NCI-H460 (cell line): ENCODE measurements at places on chromosomes 3 and 15.

DNA sequence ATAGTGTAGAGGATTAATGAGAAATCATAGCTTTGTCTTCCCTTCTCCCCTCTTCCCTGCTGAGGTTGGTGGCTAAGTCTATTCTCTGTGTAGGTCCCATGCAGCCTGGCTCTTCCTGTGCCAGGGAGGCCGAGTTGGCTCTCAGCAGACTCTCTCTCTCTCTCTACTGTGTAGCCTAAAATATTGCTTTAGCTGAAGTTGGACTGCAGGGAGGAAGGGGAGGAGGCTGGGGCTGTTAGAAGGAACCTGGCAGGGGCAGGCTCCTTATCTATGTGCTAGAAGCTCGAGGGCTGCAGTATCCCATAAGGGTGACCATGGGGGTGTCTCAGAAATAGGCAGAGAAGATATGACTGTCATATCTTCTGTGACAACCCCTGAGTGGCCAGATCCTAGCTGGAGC, 160.8 kb downstream of the EPHB1 start:
- no peak for DNase-seq

DNA sequence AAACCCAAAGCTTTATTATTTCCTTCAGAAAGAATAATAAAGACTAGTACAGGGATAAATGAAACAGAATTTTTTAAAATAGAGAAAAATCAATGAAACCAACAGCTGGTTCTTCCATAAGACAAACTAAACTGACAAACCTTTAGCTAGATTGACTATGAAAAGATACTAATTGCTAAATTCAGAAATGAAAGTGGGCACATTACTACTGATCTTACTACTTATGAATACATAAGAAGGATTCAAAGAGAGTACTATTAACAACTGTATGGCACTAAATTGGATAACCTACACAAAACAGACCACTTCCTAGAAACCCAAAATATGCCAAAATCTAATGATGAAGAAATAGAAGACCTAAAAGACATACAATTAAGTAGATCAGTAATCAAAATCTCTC, 278.2 kb downstream of the ISL2 start:
- DNase-seq, result no peak

- no peak for DNase-seq
Measured at GRCh38 chr3:52272831-52273230, 5.6 kb downstream of the WDR82 start.

DNA sequence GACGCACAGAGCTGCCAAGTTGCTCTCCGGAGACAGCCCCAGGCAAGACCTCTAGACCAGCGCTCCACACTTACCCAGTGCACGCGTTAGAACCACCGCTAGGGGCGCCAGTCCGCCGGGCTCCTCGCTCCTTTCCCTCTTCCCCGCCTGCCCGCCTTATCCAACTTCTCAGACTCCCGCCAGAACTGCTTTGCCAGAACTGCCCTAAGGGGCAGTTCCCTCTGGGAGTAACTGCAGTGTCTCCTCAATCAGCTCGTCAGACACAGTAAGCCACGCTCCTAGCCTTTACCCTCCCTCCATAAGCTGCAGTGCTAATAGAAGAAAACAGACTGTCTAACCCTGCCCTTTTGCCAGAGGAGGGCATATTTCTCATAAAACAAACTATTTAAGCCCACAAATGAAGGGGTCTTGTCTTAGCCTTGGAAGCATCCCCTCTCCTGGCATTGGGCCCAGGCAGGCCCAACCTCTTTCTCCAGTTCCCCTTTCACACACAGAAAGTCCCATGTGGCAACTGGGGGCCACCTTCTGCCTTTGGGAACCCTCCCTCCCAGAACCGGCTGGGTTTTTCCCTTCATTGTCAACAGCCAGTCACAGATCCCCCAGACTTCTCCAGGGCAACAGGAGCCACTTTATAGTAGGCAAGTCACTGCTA, 3.7 kb downstream of the BMF start:
- DNase-seq, result peak; percentile 75

- no peak for DNase-seq
Measured at GRCh38 chr15:71136159-71136783, 21.0 kb downstream of the THSD4 start.
